ENCODE measurements at places on chromosomes 13 and 19.

GRCh38 chr13:94414708-94415107 is 64.8 kb downstream of the DCT start:
- peak; percentile 34 for DNase-seq

DNA sequence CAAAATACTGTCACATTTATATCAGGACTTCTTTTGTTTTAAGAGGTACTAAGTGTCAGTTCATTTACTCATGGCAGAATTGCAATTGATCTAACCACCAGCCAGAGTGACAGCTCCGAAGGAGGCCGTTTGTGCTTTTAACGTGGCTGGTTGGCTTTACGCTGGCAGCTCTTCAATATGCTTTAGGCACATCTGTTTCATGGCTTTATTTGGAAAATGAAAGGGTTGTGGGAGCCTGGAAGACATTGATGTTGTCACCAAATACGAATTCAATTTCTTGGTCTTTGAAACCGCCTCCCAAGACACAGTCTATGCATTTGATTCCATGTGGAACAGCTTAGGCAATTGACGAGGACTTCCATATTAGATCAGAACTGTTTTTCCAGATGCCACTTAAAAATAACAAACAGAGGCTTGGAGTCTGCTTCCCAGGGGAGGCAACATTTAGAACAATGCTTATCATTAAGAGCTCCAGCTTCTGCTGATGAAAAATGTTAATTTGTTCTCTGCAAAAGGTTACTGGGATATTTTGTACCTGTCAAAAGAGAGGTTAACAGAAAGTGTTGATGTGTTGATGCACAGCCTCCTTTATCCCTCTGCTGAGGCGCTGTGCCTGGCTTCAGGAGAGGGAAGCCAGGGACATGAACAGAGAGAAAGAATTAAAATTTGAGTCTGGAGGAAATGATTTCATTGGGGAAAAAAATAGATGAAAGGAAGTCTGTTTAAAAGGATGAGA is 64.0 kb upstream of the TNFRSF19 start:
- DNase-seq = peak; percentile 88

- no peak for DNase-seq
Measured at GRCh38 chr13:27728271-27728670, 64.0 kb upstream of the GSX1 start.

DNA sequence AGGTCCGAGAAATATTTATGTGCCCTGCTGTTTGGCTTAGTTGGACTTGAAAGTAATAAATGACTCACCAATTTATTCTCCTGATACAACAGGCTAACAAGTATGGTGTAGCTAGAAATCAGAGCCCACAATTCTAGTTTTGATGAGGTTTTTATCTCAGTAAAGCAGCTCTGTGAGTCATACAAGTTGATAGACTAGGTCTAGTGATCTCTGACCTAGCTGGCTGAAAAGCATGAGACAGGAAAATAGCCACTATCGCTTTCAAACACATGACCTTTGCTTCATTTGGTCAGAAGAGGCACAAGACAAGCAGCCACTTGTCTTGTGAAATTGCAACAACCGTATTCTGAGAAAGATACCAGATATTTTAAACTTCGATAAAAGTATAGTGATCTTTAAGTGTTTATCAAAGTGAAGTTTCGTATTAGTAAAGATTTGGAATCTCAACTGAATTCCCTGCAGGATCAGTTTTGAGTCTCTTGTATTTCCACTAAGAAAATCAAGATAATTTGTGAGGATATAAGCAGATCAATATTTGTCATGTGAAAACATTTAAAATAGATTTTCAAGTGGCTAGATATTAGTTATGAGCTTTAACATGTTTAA is 126.7 kb downstream of the MAB21L1 start:
- DNase-seq = no peak

DNA sequence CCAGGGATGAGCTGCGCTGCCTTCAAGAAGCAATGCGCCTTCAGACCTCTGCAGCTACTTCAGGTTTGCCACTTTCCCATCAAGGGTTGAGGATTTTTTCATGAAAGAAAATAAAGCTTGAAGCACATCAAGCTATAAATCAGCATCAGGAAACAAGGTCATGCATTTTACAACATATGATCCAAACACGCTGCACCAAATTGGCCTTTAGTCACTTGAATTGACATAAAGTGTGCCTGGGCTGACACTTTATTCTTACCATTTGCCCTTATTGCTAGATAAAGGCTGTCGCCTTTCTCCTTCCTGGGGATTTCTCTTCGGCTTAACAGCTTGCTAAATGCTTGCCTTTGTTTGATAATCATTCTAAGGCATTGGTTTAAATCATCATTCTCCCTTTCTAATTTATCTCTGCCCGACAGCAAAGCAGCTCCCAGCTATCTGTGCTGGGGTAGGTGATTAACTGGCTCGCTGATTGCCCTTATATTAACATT is 87.7 kb downstream of the LHFPL6 start:
- DNase-seq = no peak

GRCh38 chr13:24407844-24408243 is 98.5 kb downstream of the C1QTNF9 start:
- no peak for DNase-seq

Measured in SK-N-DZ (cell line).